Cerebellum (tissue), 4 donors: ENCODE measurements at places on chromosomes 13 and 19.

DNA sequence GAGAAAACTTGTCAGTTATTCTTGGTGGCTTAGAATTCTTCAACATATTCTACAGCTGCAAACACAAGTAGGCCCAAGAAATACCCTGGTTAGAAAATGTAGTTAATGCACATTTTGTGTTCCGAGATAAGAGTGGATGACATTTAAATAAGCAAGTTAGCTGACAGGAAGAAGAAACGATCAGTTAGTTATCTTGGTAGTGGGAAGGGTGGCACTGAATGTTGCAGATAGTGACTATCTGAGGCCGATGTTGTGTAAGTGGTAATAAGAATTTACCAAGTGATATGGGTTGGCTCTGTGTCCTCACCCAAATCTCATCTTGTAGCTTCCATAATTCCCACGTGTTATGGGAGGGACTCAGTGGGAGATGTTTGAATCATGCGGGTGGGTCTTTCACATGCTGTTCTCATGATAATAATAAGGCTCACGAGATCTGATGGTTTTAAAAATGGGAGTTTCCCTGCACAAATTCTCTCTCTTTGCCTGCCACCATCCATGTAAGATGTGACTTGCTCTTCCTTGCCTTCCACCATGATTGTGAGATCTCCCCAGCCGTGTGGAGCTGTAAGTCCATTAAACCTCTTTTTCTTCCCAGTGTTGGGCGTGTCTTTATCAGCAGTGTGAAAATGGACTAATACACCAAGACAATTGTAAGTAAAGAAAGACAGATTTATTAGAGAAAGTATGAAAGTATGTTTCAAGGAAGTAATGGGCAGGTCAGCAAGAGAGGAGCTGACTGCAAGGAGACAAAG is 10.9 kb upstream of the AKAP11 start:
- DNase-seq = no peak

GRCh38 chr19:50669302-50670101 is 20.3 kb downstream of the C19orf81 start:
- peak; percentile 63 for DNase-seq

DNA sequence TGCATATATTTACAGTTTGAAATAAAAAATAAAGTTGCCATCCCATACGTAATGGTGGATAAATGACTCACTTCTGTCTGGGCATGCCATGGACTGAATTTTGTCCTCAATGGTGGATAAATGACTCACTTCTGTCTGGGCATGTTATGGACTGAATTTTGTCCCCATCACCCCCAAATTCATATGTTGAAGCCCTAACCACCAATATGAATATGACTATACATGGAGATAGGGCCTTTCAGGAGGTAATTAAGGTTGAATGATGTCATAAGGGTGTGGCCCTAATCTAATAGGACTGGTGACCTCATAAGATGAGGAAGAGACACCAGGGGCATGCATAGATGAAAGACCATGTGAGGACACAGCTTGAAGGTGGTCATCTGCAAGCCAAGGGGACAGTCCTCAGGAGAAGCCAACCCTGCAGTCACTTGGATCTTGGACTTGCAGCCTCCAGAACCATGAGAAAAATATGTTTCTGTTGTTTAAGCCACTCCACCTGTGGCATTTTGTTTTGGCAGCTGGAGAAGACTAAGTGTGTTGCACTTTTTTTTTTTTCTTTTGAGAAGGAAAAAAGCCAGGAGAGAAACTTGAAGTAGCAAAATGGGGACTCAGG is 41.8 kb downstream of the RFC3 start:
- no peak for DNase-seq

- DNase-seq = peak; percentile 9
Measured at GRCh38 chr13:61600360-61601033, 184.8 kb upstream of the PCDH20 start.

GRCh38 chr19:47100290-47100689 is 13.3 kb downstream of the ZC3H4 start:
- no peak for DNase-seq

GRCh38 chr13:77985866-77986636 is 67.4 kb upstream of the EDNRB start:
- no peak for DNase-seq

DNA sequence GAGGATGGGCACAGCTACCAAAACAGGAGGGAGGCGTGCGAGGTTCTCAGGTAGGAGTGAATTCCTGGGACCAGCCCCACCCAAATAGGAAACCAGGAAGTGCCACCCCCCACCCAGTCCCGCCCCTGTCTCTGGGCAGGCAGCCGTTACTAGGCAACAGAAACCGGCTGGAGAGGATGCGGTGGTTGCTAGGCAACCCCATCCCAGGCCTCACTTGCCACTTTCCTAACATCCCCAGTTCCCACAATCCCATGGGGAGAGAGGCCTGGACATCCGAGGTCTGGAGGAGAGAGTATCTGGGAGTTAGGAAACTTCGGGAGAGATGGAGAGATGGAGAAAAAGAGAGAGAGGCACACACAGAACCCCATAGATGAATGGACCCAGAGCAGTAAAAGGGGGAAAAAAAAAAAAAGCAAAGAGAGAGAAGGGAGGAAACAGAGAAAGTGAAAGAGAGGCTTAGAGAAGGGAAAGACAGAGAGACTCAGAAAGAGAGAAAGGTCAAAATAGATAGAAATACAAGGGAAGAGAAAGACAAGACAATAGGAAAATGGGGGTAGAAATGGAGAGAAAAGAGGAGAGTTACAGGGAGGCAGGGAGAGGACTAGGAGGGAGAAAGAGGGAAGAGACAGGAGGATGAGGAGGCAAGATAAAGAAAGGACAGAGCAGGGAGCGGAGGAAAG is 3.8 kb downstream of the GRIK5 start:
- peak; percentile 69 for DNase-seq

DNA sequence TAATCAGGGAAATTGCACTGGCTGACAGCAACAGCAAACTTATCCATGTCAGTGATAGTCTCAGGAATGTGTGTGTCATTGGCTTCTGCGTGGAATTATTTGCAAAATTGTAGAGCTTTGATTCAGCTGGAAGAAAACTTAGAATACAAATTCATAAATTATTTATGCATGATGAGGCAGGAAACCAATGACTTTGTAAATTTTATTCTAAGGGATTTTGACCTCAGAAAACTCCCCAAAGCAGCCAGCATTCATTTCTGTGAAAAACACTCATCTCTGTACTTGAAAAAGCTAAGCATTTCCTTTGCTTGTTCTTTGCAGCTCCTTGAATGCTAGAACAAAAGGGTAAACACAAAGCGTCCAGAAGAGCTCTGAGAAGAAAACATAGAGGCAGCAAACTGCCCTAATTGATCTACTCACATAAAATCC is 162.4 kb downstream of the DCT start:
- no peak for DNase-seq

DNA sequence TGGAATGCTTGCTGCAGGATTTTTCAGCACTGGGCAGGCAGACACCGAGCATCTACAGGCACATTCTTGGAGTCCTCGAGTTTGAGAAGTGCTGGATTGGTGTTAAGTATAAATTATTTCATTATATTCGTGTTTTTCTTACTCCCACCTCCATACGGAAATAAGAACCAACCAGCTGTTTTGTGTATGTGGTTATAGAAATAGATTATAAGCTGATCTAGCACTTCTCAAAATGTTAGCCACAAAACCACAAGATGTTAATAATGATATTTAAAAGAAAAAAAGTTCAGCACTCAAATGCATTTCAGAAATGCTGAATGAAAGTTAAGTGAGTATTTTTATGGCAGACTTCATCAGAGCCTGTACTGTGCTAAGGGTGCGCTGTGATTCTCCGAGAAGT is 24.0 kb upstream of the TEX29 start:
- no peak for DNase-seq

DNA sequence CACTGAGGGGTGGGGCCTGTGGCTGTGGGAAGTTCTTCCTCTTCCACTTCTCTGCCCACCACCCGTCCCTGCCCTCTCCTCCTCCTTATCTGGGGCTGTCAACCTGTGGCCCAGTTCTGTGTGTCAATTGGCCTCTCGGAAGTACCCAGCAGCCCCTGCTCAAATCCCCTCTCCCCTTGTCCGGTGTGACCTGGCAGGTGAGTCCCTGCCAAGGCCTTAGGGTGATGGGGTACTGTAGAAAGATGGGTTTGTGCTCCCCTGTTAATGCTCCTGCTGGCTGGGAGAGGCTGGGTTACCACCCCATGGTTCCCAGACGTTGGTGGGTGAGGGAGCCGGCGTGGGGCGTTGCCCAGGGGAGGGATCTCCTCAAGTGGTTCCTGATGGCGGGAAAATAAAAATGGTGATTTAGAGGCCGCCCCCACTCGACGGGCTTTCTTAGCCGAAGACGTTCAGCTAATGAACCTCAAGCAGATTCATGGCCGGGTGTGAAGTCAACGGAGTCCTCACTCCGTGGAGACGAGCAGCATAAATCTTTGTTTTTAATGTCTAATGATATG is 141.2 kb downstream of the URI1 start:
- DNase-seq = no peak

DNA sequence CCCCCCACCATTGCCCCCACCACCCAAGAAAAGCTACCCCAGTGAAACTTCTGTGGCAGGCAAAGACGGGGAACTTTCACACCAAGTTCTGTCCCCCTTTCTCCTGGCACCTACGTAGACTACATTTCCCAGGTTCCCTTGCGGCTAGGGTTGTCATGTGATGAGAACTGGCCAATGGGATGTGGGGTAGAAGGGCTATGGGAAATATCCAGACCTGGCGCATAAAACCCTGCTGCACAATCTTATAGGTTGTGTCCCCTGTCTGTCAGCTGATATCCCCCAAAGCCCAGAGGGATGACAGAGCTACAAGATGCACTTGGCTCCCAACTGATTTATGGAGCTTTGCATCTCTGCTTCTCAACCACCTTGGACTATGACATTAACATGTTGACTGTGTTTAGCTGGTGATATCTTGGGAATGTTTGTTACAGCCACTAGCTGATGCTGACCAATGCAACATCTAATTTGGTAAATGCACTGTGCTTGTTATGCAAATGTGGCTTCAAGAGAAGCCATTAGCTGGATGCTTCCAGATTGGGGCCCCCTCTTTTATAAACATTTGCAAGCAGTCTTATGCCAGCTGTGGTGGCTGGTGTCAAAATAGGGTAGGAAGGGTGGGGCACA is 6.1 kb downstream of the SH2D3A start:
- no peak for DNase-seq

DNA sequence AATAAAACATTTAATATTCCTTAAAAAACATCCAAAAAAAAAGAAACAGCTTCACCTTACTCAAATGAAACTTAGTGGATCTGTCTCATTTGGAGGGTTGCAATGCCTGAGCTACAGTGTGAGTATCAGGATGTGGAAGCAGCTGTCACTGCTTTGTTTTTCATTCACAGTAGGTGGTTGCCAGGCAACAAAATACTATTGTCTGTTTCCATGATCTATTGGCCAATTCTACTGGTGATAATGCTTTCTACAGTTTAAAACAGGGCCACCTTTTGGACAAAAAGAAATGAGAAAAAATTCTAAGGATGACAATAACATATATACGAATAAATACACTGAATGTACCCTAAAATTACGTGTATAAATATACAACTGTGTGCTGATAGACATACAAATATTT is 3.0 kb downstream of the ENOX1 start:
- no peak for DNase-seq

- no peak for DNase-seq
Measured at GRCh38 chr19:1171755-1172352, 2.2 kb downstream of the SBNO2 start.
